Thoracic aorta endothelial cell (primary cell): ENCODE measurements at places on chromosomes 7 and 10. TPM values are rescaled to one million over a fixed set of nuclear protein-coding genes. Genes with fewer than 3 reads are reported as not detected.

Gene EPHB6
- 0.66 and 2.2 TPM in 2 replicates for total RNA-seq

Gene MAGI2
- total RNA-seq, result 7.2 and 7.7 TPM in 2 replicates

Gene ELOVL3
- total RNA-seq, result not detected in 2 replicates

Gene HOXA1
- total RNA-seq, result 0.65 and 0.93 TPM in 2 replicates

Gene LRRTM3
- not detected in 2 replicates for total RNA-seq

Gene CDCA7L
- total RNA-seq, result 123 and 164 TPM in 2 replicates

Gene SLC39A12
- total RNA-seq, result not detected in 2 replicates

Gene ACTR3C
- total RNA-seq, result 0.07 and 0.13 TPM in 2 replicates

Gene CPED1
- total RNA-seq, result 0.86 and 1.3 TPM in 2 replicates

Gene PHYHIPL
- 0.07 TPM in 1 of 2 replicates, not detected in the other for total RNA-seq

Gene TMEM273
- total RNA-seq, result 4.7 and 4.8 TPM in 2 replicates

Gene BAZ1B
- total RNA-seq, result 97.5 and 99.4 TPM in 2 replicates

Gene CFAP69
- 2.0 and 3.5 TPM in 2 replicates for total RNA-seq

Gene ANKRD30A
- total RNA-seq, result not detected in 2 replicates

Gene TFPI2
- total RNA-seq, result 3.2 and 96.5 TPM in 2 replicates

Gene MYO3A
- total RNA-seq, result not detected in 2 replicates
